ENCODE measurements at places on chromosomes 6 and 20.
A peak's percentile ranks its signal among the peaks of the same experiment; 100 is the strongest.

GRCh38 chr20:12270863-12271262, 353.2 kb downstream of the BTBD3 start:
- DNase-seq: no peak

- no peak for DNase-seq
Measured at GRCh38 chr6:2258112-2258511, 12.7 kb upstream of the GMDS start.

GRCh38 chr6:24720131-24720603, 1.2 kb upstream of the C6orf62 start:
- DNase-seq: peak; percentile 50

- DNase-seq: no peak
Measured at GRCh38 chr6:157999168-158000051, 17.7 kb downstream of the SYNJ2 start.

DNA sequence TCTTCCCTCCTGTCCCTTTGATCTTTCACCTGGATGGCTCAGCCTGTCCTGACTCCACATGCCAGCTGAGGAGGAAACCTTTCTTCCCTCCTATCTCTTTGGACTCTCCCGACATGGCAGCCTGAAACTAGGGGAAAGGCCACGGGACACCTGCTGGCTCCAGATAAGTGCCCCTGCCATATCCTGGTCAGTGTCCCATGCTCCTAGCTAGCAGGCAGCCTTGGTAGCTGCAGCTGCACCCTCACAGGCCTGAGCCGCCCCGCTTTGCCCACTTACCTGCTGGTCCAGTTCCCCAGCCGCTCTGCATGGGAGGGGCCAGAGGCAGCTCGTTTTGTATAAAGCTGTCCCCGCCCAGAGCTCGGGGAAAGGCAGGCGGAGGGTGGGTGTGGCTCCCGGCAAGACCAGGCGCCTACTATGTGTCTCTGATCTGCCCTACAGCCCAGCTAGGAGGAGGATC, 7.4 kb upstream of the SLC52A3 start:
- no peak for DNase-seq

DNA sequence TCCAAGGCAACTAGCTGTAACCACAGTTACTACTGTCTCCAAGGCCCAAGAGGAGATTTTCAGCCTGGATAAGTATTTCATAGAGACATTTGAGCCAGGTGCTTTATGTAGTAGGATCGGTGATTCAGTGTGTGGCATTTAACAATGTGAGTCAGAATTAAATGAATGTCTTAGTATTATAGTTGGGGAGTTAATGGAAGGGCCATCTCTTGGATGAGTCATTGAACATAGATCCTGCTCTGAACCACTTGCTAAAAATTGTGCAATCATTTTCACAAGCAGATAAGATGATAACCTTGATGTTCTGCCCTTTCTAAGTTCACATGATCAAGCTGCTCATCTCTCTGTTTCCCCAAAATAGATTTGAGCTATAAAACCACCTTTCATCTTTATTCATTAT, 668.9 kb upstream of the CITED2 start:
- DNase-seq: peak; percentile 42

DNA sequence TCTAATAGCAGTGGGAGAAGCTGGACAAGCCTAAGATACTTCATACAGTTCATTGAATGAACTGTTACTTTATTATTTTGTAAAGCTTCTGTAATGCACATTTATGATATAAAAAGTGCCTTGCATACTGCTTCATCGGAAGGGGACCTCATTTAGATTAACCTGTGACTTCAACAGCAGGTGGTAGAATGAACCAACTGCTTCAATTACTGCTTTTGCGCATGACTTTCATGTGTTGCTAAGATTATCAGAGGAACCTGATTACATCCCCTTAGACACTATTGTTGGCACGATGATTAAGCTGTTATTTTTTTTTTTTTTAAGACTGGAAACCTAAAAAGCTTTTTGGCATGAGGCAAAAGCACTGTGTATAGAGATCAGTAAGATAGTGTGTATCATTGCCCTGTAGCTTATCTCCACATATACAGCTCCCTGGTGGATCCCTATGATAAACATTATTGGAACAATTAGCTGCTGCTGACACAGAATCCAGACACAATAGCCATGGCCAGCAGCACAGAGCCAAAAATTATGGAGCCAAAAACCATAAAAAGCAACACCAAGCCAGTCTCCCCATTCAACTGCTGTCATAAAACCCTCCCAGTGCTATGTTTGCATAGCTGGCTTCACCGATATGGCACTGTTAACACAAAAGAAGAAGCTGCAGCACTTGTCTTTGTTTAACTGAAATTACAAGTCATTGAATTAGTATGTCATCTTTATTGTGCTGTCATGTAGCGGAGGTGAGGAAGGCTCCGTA, 731.6 kb upstream of the MMS22L start:
- no peak for DNase-seq

GRCh38 chr20:16583474-16583873, 10.2 kb upstream of the KIF16B start:
- DNase-seq: no peak

DNA sequence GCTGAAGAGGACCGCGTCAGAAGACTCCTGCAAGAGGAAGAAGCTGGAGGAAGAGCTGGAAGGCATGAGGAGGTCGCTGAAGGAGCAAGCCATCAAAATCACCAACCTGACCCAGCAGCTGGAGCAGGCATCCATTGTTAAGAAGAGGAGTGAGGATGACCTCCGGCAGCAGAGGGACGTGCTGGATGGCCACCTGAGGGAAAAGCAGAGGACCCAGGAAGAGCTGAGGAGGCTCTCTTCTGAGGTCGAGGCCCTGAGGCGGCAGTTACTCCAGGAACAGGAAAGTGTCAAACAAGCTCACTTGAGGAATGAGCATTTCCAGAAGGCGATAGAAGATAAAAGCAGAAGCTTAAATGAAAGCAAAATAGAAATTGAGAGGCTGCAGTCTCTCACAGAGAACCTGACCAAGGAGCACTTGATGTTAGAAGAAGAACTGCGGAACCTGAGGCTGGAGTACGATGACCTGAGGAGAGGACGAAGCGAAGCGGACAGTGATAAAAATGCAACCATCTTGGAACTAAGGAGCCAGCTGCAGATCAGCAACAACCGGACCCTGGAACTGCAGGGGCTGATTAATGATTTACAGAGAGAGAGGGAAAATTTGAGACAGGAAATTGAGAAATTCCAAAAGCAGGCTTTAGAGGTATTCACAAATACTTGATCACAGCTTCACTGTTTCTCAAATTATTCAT, 8.9 kb upstream of the SNRNP48 start:
- no peak for DNase-seq

GRCh38 chr20:45485388-45485787, 15.8 kb downstream of the WFDC2 start:
- DNase-seq: no peak

DNA sequence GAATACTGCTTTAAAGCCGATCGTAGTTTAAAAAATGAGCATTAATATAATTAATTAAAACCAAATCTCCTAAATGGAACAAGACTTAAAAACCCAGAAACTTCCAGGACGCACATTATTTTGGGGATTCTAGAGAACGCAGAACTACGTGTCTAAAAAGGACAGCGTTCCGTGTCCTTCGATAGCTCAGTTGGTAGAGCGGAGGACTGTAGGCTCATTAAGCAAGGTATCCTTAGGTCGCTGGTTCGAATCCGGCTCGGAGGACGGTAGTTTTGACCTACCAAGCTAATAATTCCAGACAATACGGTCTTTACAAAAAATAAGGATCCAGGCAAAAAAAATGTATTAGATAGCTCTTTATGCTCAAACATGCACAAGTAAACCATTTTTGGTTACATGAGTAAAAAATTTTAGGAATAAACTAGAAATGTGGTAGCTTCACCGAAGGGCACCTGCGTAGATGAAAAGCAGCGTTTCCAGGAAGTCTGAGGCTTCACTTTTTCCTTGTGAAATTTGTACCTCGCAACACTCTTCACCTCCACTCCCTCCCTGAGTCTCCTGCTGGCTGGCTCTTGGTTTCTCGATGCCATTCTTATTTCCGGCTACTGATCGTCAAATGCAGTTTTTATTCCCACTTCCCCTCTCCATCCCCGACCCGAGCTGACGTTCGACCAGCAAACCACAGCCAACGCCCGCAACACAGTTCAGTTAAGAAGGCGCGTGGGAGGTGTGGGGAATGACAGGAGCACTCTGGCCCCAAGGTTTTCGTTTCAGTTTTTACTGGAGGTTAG, 19.6 kb upstream of the ABT1 start:
- no peak for DNase-seq

- peak; percentile 87 for DNase-seq
Measured at GRCh38 chr6:32984622-32985389, 16.4 kb downstream of the BRD2 start.

DNA sequence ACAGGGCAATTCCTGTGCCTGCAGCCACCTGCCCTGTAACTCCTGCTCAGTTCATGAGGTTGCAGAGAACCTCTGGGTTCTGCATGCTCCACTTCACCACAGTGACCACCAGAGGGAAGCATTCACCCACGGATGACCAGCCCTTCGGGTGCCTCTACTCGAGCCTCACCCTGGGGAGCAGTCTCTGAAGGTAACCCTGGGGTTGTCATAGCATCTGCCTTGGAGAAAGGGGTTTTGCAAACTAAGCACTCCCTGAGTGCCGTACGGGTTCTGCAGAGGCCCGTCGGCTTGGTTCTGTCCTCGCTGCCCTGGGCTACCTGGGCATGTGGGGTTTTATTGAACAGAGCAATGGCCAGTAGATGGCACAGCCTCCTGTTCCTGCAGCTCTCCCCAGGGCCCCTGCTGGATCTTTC, 10.2 kb upstream of the CST5 start:
- no peak for DNase-seq

- DNase-seq: peak; percentile 91
Measured at GRCh38 chr6:34934516-34934915, 45.5 kb downstream of the ANKS1A start.

DNA sequence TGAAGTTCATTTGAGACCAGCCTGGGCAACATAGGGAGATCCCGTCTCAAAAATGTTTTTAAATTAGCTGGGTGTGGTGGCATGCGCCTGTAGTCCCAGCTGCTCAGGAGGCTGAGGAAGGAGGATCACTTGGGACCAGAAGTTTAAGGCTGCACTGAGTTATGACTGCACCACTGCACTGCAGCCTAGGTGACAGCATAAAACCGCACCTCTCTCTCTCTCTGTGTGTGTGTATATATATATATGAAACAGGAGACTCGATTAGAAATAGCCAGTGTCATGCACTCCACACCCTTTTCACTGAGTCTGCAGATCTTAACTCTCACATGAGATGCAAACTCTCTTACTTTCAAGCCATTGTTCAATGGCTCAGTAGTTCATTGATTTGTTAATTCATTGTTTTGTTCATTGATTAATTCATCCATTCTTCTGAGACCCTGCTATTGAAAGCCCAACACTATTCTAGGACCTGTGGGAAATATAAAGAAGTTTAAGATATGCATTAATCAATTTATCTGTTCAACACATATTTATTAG, 52.4 kb upstream of the MRPS10 start:
- no peak for DNase-seq

DNA sequence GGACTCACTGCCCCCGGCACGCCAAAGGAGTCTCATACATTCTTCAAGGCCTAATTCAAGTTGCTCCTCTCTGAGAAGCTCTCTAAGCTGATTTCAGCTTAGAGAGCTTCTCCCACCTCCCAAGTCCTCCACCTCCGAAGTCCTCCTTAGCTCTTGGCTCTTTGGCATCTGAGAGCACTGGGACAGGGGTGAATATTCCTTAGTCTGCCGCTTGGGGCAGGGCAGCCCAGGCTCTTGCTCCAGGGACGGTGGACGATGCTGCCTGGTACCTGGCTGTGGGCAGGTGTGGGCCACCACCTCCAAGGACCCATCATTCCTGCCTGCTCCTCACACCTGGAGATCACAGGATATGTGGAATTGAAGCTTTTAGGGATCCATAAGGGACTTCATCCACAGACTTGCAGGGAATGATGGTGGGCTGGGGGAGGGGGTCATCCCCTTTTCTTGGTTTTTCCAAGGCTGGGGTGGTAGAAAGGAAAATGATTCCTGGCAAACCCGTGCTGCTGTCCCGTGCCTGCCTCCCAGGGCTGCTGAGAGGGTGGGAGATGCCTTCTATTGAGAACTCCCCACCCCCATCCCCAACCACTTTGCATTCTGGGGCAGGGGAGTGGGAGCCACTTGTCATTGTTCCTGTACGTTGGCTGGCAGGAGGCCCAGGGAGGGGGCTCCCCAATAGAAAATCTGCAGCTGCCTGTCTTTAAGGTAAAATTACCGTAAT, 57.4 kb downstream of the ARHGAP40 start:
- no peak for DNase-seq

DNA sequence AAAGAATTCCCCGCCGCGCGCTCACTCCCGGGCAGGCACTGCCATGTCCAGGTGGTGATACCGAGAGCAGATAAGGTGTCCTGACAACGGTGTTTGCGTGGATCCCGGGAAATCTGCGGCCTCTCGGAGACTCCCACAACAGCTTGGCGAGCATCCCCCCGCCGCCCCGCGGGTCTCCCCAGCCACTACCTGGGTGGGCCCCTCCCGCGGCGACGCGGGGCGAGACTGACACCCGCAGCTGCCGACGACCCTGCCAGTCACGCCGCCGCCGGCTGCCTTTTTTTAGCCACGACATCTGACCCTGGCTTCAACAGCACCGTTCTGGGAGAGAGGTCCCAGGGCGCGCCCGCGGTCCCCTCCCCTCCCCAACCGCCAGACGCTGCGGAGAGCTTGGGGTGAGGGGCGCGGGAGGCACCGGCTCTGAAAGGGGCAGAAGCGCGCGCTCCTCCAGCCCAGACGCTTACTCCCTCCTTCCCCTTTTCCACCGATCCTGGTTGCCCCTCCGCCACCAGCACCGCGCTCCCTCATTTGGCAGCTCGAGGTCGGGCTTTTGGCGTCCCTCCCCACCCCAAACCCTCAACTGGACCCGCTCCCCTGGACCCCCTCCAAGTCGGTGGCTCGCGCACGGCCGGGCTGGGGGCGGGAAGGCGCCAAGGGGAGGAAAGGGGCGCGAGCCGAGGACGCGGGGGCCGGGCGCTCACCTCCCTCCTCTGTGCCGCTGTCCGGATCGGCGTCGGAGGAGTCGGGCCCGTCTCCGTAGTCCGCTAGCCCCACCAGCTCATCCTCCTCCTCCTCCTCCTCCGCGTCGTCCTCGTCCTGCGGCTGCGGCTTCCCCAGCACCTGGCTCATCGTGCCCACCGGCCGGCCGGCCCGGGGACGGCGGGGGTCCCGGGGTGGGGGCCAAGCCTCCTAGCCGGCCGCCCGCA, 665 bp downstream of the RRAGD start:
- DNase-seq: peak; percentile 22

DNA sequence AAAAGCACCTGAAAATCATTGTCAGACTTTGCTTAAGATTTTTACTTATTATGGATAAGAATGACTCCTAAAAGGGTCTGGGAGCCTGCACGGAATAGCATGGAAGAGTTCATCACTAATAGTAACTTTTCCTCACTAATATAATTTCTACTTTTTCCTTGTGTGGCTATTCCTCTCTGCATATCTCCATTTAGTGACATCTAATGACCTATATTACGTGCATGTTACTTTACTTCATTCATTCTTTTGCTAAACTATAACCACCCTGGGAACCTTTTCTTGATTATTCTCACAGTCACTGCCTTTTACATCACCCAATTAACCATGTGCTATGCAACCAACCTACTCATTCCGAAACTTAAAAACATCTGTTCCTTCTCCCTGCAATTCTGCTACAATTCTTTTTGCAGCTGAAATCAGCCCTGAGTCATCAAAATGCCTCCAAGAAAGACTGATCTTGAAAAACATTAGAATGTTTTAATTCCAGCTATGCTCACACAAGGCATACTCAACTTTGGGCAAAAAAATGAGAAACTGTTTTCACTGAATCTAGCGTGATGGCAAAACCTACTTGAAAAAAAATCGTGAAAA, 313.3 kb downstream of the RNGTT start:
- DNase-seq: no peak

GRCh38 chr6:21461844-21462518, 131.6 kb upstream of the SOX4 start:
- DNase-seq: no peak

Measured in uterus (tissue), 4 donors.